Breast epithelium (tissue), 4 donors: ENCODE measurements at places on chromosomes 5 and 9. TPM values are rescaled to one million over a fixed set of nuclear protein-coding genes. Genes with fewer than 3 reads are reported as not detected.

- no peak overlapping the region for H3K27ac ChIP-seq
- H3K36me3 ChIP-seq: no peaks in the 10 kb centered on the region
- DNase-seq: no peak
Observed at GRCh38 chr9:2787065-2787464, 56.8 kb downstream of the PUM3 start.

- H3K27ac ChIP-seq: peak overlapping the region; percentile 65
- no peaks in the 10 kb centered on the region for H3K27me3 ChIP-seq
- H3K36me3 ChIP-seq: no peaks in the 10 kb centered on the region
- no peaks in the 10 kb centered on the region for H3K4me1 ChIP-seq
- DNase-seq: no peak
Observed at GRCh38 chr9:13607481-13608441, 328.3 kb upstream of the MPDZ start.

- no peak overlapping the region for H3K4me3 ChIP-seq
- no peaks in the 10 kb centered on the region for H3K4me1 ChIP-seq
- DNase-seq: no peak
- H3K27me3 ChIP-seq: no peaks in the 10 kb centered on the region
Observed at GRCh38 chr5:168136340-168136739, 155.1 kb upstream of the WWC1 start.

- H3K27me3 ChIP-seq: no peaks in the 10 kb centered on the region
- DNase-seq: no peak
- no peak overlapping the region for H3K4me3 ChIP-seq
- no peak overlapping the region for H3K27ac ChIP-seq
- H3K4me1 ChIP-seq: no peaks in the 10 kb centered on the region
Observed at GRCh38 chr9:101977614-101978210, 239.3 kb upstream of the GRIN3A start.

- no peak overlapping the region for H3K4me3 ChIP-seq
- no peaks in the 10 kb centered on the region for H3K27me3 ChIP-seq
- DNase-seq: no peak
- H3K27ac ChIP-seq: no peak overlapping the region
- H3K4me1 ChIP-seq: no peaks in the 10 kb centered on the region
- no peaks in the 10 kb centered on the region for H3K36me3 ChIP-seq
Observed at GRCh38 chr5:41776435-41776834, 93.8 kb downstream of the OXCT1 start.

GRCh38 chr9:123073441-123073840 lies 40.0 kb downstream of the GPR21 start:
- H3K4me1 ChIP-seq: no peaks in the 10 kb centered on the region
- H3K27ac ChIP-seq: no peak overlapping the region
- no peak for DNase-seq
- no peak overlapping the region for H3K4me3 ChIP-seq
- no peaks in the 10 kb centered on the region for H3K36me3 ChIP-seq
- H3K27me3 ChIP-seq: no peaks in the 10 kb centered on the region

DNA sequence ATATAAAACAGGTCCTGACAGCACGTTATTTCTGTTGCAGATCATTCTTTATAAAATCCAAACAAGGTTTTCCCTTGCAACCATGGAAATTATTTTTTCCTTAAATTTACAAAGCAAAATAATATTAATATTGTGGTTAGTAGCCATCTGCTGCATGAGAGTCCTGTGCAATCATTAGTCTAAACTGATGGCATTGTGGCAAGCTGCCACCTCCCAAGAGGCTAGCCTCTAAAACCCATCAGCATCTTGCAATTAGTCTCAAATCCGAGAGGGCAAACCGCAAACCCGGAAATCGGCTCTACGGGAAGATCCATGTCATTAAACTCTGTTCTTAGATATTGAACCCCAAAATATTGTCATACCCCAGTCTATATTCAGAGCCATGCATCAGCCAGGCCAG lies 11.3 kb upstream of the CDH6 start:
- no peaks in the 10 kb centered on the region for H3K27me3 ChIP-seq
- no peaks in the 10 kb centered on the region for H3K36me3 ChIP-seq
- H3K4me3 ChIP-seq: no peak overlapping the region

DNA sequence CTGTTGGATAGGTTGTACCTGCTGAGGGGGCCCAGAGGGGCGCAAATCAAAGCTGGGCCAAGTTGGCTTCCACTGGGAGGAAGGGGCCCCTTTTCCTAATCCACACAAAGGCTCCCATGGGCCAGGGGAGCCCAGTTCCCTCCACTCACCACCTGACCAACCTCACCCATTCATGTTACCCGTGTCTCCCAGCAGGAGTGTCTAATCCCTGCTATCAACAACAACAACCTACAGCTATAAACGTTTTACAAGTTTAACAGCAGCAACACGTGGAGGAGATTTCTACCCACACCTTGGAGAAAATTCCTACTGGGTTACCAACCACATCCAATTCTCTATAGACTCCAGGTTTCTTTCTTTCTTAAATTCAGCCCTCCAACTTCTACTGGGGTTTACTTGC lies 216.2 kb downstream of the SLIT3 start:
- H3K27ac ChIP-seq: no peak overlapping the region
- H3K4me3 ChIP-seq: no peak overlapping the region
- no peaks in the 10 kb centered on the region for H3K4me1 ChIP-seq
- DNase-seq: no peak
- no peaks in the 10 kb centered on the region for H3K36me3 ChIP-seq
- no peaks in the 10 kb centered on the region for H3K27me3 ChIP-seq

GRCh38 chr9:69221036-69221435 lies 47.0 kb downstream of the TJP2 start:
- no peak for DNase-seq
- H3K27ac ChIP-seq: no peak overlapping the region
- no peaks in the 10 kb centered on the region for H3K27me3 ChIP-seq
- no peaks in the 10 kb centered on the region for H3K36me3 ChIP-seq

Gene PTGES
- 25.3 TPM for total RNA-seq
